Left cardiac atrium (tissue), 4 donors: ENCODE measurements at places on chromosomes 4 and X. TPM values are rescaled to one million over a fixed set of nuclear protein-coding genes. Genes with fewer than 3 reads are reported as not detected.

DNA sequence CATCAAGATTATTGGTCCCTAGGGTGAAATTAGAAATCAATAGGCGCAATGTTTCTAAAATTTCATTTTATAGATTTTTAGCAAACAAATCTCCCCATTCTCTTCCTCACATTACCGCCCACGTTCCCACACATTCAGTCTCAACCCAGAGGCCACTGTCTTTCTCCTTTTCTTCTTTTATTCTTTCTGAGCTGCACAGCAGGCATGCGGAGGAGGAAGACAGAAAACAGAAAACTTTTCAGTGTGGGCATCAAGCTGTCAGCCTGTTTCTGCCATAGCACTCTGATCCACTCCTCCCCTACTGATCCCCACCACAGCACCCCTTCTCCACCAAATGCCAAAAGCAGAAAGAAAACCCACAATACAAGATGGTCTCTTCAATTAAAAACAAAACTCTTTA lies 94.8 kb upstream of the ADAMTS3 start:
- no peak for DNase-seq

- DNase-seq = no peak
Observed at GRCh38 chrX:109760209-109760921, 27.3 kb upstream of the ACSL4 start.

LGI2 gene
- 7.4 TPM for total RNA-seq

DNA sequence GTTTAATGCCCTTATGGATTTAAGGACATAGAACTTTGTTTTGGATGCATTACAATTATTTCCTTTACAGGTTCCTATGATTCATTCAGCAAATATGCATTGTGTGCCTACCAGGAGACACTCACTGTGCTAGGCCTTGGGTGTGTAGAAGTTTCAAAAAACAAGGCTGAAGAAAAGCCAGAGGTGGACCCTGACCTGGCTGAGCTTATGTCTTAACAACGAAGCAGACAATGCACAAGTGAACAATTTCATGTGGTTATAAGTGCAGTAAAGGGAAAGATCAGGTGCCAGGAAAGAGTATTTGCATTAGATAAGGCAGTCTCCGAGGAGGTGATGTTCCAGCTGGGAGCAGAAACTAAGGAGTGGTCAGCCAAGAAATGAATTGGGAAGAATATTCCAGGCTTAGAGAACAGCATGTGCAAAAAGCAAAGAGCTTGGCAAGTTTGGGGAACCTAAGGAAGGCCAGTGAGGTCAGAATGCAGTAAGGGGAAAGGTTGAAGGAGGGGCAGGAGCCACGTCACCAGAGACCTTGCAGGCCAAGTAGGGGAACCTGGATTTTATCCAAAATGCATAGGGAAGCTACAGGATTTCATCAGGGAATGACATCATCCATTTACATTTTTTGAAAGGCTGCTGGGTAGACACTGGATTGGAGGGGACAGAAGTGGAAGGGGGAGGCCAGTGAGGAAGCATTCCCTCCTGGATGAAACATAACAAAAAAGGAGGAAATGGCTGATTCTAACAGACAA lies 193.6 kb downstream of the SOWAHB start:
- DNase-seq = no peak

DNA sequence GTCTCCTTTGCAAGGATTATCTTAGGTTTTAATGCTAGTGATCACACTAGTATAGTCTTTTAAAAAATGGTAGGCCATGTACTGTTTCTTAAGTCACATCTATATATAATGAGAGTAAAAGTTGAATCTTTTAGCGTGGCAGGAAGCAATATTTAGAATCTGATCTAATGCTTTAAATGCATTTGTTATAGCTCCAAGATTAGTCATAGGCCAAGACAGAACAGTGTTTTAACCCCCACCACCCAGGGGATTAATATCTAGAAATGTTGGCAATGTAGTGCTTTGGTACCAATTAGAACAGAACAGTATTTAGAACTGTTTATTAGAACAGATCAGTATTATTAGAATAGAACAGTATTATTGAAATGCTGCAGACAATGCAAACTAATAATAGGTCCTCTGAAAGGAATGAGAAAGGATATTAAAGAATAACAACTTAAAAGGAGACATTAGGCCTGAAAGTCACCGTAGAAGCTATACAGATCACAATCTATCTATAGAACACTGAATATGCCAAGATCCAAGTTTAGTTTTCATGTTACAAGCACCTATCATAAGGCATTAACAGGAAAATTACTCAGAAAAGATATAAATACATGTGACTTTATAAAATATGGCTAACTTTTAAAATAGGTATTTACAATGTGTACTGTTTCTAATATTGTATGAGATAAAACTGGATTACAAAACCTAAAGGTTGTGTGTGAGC lies 146.2 kb downstream of the NPNT start:
- DNase-seq = no peak

- DNase-seq = no peak
Observed at GRCh38 chr4:87941537-87942392, 33.7 kb upstream of the SPP1 start.

SLC39A8 gene
- 42.4 TPM for total RNA-seq

GRCh38 chr4:114626196-114626595 lies 27.6 kb downstream of the UGT8 start:
- DNase-seq = no peak

DNA sequence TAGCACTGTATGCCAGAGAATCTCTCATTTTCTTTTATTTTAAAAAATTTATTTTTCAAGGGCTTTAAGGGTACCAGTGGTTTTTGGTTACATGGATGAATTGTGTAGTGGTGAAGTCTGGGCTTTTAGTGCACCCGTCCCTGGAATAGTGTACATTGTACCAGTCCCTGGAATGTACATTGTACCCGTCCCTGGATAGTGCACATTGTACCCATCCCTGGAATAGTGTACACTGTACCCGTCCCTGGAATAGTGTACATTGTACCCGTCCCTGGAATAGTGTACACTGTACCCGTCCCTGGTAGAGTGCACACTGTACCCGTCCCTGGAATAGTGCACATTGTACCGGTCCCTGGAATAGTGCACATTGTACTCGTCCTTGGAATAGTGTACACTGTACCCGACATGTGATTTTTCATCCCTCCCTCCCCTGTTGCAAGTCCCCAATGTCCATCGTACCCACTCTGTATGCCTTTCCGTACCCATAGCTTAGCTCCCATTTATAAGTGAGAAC lies 56.1 kb upstream of the HELT start:
- no peak for DNase-seq

USP17L20 gene
- total RNA-seq = not detected

SERPINA7 gene
- total RNA-seq = not detected

- no peak for DNase-seq
Observed at GRCh38 chr4:113094802-113095201, 45.3 kb downstream of the ANK2 start.

DNA sequence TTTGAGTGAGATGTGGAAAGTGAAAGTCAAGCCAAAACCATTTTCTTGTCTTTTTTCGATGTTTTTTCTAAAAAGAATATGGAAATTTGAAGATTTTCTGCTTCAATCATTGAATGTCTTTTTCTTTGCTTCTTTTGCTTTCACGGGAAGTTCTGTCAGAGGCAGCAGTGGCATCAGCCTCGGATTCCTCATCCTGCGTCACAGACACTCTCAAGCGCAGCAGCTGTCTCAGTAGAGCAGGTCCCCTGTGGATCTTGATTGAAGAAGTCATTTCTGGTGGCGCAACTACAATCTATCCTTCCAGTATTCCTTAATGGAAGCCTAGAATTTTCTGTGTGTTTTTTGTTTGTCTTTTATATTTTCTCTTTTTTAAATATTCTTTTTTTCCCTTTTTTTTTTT lies 52.7 kb upstream of the NEIL3 start:
- no peak for DNase-seq

- DNase-seq = no peak
Observed at GRCh38 chr4:123813901-123814300, 417.3 kb downstream of the SPRY1 start.

UGT2B17 gene
- total RNA-seq = not detected

AMTN gene
- total RNA-seq = not detected

- DNase-seq = no peak
Observed at GRCh38 chr4:55416176-55416575, 20.4 kb downstream of the TMEM165 start.

- no peak for DNase-seq
Observed at GRCh38 chrX:108090491-108091263, 665 bp downstream of the PSMD10 start.

DNA sequence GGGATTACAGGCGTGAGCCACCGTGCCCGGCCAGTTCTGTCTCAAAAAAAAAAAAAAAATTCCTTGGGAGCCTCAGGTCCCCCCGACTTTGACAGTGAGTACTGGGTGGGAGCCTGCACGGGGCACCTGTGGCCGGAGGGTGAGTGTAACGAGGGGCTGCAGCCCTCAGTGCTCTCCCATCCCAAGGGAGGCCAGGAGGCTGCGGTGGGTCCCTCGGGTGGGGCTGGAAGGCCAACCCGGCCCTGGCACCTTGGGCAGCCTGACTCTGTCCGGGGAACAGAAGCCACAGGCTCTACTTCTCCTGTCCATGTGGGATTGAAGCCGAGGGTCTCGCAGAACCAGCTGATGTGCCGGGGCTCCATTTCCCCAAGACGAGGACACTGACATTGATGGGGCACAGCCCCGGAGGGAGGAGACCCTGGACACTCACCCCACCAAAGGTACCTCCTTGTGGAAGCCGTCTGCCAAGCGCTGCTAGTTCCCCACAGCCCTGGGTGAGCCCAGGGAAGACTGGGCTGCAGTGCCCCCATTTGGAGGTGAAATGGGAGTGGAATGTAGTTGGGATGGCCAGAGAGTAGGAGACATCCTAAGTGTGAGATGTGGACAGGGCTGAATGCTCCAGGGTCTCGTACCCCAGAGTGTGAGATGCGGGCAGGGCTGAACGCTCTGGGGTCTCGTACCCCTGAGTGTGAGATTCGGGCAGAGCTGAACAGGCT lies 2.3 kb upstream of the SLC26A1 start:
- no peak for DNase-seq

- DNase-seq = no peak
Observed at GRCh38 chr4:109436504-109436903, 2.9 kb downstream of the SEC24B start.

- no peak for DNase-seq
Observed at GRCh38 chr4:10806953-10807645, 122.5 kb upstream of the CLNK start.

DNA sequence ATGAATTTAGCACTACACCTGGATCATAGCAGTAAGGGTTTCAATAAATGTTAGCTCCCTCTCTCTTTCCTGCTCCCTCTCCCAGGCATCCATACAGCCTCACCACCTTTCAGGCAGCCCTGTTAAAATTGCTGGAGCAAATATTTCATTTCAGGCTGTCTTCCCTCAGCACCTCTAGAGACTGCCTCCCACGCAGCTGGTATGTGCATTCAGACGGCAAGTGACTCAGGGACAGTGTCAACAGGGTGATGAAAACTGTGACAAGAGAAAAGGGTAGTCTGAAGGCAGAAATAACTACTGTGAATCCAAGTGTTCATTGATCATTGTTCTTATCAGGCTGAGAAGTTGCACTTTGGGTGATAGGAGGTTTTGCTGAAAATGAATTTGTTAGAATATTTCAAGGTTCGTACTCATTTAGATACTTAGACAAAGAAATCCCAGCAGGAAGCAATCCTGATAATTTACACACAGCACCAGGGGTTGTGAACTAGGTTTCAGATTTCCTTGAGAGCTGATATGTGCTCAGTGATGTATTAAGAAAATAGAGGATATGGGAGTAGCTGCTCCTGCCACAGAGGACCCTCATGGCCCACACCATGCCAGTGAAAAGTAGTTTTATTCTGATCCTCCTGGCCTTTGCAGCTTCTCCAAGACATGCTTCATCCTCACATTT lies 424.2 kb downstream of the FGF13 start:
- no peak for DNase-seq

MAGEC1 gene
- not detected for total RNA-seq

GRCh38 chrX:13983734-13984133 lies 46.0 kb downstream of the GEMIN8 start:
- no peak for DNase-seq

- no peak for DNase-seq
Observed at GRCh38 chr4:153156263-153156662, 48.0 kb upstream of the TRIM2 start.

GRCh38 chr4:8177956-8178355 lies 19.3 kb upstream of the ABLIM2 start:
- DNase-seq = no peak

DNA sequence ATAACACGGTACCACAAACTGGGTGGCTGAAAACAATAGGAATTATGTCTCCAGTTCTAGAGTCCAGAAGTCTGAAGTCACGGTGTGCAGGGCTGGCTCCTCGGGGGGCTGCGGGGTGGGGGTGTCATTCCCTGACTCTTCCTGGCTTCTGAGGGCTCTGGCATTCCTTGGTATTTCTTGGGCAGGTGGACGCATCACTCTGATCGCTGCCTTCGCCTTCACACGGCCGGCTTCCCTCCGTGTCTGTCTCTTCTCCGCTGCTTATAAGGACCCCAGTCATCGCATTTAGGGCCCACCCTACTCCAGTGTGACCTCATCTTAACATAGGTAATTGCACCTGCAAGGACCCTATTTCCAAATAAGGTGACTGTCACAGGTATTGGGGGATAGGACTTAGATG lies 134.6 kb downstream of the CPZ start:
- DNase-seq = no peak

RTL9 gene
- 0.15 TPM for total RNA-seq

CDX4 gene
- total RNA-seq = not detected

- no peak for DNase-seq
Observed at GRCh38 chr4:156614536-156614935, 357.1 kb downstream of the PDGFC start.

ALB gene
- 2.2 TPM for total RNA-seq

IL1RAPL2 gene
- total RNA-seq = 0.09 TPM

DNA sequence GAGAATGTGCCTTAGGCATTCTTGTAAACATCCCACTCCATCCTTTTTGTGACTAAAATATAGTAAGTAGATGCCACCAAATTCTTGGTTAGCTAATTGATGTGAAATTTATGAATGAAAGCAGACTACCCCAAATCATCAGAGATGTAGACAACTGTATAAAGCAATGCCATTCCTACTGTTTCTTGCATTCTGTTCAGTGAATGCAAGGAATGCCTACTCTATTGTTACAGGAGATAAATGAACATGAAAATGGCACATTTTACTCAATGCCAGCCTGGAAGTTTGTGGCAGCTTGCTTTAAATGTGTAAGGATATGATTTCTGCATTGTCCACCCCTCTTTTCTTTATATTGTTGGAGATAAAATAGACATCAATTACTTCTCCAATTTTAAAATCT lies 317.9 kb downstream of the LDB2 start:
- no peak for DNase-seq

MAGEC2 gene
- not detected for total RNA-seq

MAGEA2B gene
- not detected for total RNA-seq

GRCh38 chr4:25927361-25928195 lies 13.6 kb downstream of the SMIM20 start:
- no peak for DNase-seq

MORC4 gene
- total RNA-seq = 5.3 TPM

GRCh38 chr4:144575181-144575580 lies 70.8 kb upstream of the HHIP start:
- DNase-seq = no peak

DNA sequence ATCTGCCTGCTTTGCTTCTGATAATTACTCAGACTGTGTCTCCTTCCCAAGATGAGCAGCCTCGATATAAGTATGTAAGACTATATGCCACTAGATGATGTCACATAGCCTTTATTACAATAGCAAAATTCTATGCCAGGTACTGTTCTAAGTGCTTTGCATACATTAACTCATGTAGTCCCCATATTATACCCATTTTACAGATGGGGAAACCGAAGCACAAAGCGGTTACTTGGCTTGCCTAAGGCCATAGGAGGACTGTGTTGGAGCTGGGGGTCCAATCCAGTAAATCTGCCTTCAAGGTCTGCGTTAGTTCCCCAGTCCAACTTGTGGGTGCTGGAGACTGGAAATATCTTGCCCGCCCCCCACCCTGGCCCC lies 826 bp upstream of the SCML1 start:
- DNase-seq = no peak

SYTL5 gene
- not detected for total RNA-seq
